ENCODE measurements at places on chromosomes 7 and 10.

DNA sequence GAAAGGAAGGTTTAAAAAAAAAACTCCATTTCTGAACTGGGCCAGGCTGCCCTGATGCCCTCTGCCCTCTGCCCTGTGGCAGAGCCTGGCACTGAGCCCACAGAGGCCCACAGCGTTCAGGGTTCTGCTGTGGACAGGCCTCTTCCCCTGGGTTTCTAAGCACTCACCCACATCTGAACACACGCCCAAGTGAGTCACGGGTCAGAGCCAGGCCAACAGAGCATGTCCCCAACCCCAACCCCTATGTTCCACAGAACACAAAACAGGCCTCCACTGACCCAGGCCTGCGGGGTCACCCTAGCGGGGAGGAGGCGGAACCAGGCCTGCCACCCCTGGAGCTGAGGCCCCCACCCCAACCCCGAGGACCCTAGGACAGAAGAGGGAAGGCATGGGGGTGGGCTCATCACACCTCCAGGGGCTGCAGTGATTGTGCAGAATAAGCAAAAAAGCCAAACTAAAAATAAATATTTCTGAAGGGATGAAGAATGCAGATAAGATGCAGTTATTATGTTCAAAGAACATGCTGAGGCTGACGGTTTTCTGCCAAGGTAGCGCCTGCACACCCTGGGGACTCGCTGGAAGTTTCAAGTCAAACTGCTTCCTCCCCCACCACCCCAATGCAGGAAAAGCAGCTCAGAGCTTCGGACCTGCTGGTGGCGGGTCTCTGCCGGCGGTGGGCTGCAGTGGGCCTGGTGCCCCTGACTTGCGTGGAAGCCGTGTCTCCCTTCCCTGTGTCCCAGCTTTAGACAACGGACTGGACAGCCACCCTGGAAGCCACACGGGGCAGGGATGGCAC, 5.4 kb downstream of the WDR86 start:
- DNase-seq, result peak; percentile 68

DNA sequence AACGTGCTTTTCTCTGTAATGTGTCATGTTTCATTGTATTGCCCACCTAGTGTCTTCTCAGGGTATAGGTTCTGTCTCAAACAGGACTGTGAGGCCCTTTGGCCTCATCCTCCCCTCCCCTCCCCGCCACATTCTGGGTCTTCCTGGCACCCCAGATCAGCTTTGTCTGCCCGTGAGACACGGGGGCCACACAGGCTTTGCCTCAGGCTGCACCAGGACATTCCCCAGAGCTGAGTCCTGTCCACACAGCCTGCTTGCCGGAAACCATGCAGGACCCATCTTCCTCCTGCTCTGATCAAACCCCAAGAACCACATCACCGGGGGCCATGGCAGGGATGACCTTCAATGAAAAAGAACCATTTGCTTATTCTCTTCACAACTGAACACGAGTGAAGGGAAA, 18.6 kb downstream of the MAT1A start:
- DNase-seq, result no peak

DNA sequence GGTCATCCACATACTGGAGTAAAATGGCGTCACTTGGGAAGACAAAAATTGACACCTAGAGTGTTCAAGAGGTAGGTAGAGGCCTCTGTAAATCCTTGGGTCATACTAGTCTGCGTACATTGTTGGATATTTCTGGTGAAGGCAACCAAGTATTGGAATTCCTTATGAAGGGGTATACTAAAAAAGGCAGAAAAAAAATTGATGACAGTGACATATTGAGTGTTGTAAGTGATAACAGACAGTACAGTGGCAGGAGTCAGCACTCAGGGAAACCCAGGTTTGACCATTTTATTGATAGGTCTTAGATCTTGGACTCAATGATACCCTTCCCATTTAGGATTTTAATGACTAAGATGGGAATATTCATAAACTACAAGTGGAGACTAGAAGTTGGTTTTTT, 359.1 kb upstream of the VSTM2A start:
- DNase-seq, result no peak

GRCh38 chr10:25117757-25118156, 57.0 kb upstream of the GPR158 start:
- no peak for DNase-seq

DNA sequence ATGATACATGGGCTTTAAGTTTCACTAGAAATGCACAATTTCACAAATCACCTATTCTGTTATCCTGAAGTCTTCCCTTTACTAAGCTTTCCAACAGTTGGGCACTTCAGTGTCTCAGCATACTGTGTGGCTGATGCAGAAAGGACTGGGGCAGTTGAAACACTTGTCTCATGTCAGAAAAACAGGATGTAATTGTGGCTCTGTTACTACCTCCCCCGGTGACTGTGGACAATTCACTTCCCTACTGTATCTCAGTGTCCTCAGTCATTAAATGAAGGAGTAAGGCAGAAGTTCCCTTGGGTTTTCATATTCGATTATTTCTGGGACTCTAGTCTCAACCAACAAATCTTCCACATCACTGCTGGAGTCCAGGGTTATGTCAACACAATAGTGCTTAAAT, 17.9 kb downstream of the ANKRD22 start:
- DNase-seq, result no peak

DNA sequence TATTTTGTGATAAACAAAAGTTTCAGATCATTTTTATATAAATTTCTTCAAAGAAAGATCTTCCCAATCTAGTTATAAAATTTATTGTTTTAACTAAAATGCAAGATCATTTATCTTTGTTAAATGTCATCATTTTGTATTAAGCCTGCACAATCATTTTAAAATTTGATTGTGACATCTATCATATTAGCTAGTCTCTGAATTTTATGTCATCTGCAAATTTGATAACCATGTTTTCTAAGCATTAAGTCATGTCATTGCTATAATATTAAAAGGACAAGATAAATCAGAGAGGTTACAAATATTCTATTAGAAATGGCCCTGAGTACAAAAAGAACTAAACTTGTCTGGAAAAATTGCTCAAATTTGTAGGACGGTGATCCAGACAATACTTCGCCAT, 175.9 kb downstream of the PTN start:
- no peak for DNase-seq

DNA sequence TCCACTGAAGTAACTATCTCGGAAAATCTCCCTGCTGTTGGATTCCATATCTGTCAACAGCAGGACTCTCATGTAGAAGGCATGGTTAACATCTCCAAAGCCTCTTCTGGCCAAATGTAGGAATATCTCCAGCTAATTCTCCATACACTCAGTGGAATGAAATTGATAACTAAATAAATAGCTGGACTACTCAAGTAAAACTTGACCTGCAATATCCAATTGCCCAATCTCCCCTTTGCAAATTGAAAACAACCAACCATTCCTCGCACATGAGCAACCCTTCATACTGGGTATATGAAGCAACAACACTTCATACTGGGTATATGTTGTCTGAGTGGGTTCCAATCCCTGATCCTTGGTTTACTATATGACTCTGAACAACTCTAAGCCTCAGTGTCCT, 105.4 kb upstream of the KMT2E start:
- no peak for DNase-seq

DNA sequence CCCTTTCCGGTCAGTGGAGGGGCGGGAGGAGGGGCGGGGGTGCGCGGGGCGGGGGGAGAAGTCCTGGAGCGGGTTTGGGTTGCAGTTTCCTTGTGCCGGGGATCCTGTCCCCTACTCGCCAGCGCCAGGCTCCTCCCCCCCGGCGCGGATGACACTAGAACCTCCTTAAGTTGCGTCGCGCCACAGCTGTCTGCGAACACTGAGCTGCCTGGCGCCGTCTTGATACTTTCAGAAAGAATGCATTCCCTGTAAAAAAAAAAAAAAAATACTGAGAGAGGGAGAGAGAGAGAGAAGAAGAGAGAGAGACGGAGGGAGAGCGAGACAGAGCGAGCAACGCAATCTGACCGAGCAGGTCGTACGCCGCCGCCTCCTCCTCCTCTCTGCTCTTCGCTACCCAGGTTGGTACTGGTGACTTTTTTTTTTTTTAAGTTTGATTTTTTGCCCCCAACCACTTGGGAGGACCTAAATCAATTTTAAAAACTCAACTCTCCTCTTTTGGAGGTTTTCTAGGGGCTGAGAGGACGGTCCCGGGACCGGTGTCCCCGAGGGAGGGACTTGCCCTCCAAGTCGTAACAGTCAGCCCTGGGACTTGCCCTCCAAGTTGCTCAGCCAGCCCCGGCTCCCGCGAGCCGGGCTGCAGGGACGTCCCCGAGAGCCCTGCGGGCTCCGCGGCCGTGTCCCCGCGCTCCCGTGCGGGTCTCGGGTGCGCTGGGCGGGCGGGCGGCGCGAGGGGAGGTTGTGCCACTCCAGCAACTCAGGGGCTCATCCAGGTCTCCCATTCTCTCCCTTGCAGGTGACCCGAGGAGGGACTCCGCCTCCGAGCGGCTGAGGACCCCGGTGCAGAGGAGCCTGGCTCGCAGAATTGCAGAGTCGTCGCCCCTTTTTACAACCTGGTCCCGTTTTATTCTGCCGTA, at the start of gene GATA3:
TSS of gene GATA3 (plus strand) at position 195 of the 914 bp plus-strand sequence. CDS start 968 bp downstream, outside the sequence.
- DNase-seq, result peak; percentile 74

GRCh38 chr10:129319934-129320333, 147.1 kb upstream of the MGMT start:
- DNase-seq, result no peak

GRCh38 chr7:111429781-111430180, 132.5 kb downstream of the IMMP2L start:
- DNase-seq, result no peak

DNA sequence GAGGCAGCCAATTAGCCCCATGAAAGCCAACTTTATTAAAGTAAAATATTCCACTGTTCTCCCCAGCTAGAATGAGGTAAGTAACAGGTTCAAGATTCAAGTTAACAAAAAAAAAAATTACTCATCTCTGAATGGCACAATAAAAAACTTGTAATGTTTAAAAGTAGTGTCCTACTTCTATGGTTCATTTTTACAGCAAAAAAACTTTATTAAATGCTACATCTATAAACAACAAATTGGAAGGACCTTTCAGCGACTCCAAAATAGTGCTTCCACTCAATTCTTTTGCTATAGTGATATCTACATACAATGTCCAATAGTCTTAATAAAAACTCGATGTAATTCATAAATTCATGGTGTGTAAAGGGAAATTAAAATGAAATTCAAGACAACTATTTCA, 59.2 kb downstream of the EZH2 start:
- DNase-seq, result no peak

- DNase-seq, result peak; percentile 18
Observed at GRCh38 chr7:99621271-99621670, 4.5 kb downstream of the ZSCAN25 start.

DNA sequence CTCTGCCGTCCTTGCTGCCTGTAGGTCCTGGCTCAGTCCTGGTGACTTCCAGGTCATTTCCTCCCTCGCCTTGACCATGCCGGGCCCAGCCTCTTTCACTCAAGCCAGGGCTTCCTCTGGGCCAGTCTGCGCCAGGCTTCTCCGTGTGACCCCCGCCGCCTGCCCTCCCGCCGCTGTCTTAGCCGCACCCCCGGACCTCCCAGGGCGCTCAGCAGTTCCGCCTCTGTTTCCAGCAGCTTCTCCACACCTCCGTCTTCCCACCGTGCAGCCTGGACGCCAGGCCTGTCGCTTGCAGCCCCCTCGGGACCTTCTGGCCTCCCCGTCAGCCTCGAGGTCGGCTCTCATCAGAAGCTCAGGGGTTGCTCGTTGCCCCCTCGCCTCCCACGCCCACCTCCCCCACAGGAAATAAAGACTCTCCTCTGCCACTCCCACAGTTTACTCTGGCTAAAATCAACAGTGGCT, 123.0 kb upstream of the FZD8 start:
- no peak for DNase-seq

DNA sequence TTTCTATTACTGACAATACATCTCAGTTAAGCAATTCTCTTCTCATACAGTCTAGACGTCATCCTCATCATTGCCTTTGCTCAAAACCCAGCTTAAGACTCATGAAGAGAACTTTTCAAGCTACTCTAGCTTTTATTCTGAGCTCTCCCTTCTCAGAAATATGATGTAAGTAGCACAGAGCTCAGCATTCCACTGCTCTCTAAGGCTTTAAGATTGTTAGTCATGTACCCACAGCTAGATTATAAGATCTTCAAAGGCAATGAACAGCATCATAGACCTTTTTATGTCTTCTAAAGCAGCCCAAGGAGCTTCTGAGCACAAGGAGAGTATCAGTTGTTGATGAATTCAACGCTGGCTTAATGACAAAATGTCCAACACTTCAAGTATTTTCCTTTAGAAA, 119.3 kb downstream of the NRP1 start:
- no peak for DNase-seq

DNA sequence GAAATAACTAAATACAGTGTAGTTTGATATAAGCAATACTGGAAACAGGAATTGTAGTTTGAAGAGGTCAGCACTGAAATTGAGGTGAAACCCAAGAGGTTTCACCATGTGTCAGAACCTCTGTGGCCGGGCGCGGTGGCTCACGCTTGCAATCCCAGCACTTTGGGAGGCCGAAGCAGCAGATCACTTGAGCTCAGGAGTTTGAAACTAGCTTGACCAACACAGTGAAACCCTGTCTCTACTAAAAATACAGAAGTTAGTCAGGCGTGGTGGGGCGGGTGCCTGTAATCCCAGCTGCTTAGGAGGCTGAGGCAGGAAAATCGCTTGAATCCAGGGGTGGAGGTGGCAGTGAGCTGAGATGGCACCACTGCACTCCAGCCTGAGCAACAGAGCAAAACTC, 13.7 kb downstream of the AHCYL2 start:
- DNase-seq, result no peak

- no peak for DNase-seq
Observed at GRCh38 chr7:151074817-151075661, 5.6 kb downstream of the FASTK start.

DNA sequence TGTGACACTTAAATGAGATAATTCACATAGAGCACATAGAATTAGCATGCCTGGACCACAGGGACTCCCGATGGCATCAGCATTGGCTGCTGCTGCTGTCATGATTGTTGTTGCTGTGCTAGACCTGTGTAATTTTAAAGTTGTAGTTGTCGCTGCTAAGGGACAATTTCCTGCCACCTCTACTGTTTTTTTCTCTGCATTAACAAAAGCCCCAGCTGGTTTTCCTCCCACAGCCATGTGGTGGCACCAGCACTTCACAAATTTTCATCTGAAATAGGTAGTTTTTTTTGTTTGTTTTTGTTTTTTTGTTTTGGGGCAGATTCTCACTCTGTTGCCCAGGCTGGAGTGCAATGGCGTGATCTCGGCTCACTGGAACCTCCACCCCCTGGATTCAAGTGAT, 25.4 kb upstream of the PRXL2A start:
- no peak for DNase-seq

DNA sequence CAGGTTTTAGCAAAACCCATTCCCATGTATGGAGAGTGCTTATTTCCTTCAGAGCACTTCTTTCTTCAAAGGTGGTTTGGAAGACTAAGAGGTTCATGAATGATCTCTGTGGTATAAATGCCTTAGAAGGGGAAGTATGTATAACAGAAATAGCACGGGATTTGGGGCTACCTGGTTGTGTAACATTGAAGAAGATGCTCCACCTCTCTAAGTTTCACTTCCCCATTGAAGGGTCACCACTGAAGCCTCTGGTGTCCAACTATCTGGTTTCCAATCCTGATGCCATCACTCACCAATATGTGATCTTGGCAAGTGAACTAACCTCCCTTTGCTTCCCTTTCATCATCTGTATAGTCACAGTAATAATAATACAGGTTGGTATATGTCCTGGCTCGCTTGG, 37.2 kb downstream of the CYCS start:
- no peak for DNase-seq

- no peak for DNase-seq
Observed at GRCh38 chr7:90728568-90728967, 132.4 kb downstream of the CDK14 start.
